Amygdala (tissue), 56 donors: ENCODE measurements at places on chromosomes 11 and 22.

- DNase-seq = no peak
These were observed 16.2 kb upstream of the BCR start for GRCh38 chr22:23164091-23164490.

GRCh38 chr22:23256986-23257888 is 76.9 kb downstream of the BCR start:
- DNase-seq = no peak

DNA sequence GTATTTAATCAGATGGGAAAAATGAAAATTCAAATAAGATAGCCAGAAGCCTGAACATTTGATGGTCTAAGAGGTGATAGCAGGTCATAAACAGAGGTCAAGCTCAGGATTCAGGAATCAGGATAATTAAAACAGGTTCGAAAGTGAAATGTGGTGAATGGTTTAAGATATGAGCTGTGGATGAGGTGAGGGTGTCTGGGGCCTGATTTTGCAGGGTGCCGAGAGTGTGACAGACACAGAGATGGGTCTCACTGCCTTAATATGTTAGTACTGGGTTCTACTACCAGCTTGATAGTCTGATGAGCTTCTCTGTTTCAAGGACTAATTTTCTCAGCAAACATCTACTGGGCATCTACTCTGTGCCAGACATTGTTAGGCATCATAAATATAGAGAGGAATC is 19.9 kb upstream of the EMSY start:
- DNase-seq = no peak

GRCh38 chr11:2204361-2205213 is 33.0 kb upstream of the TH start:
- DNase-seq = no peak

DNA sequence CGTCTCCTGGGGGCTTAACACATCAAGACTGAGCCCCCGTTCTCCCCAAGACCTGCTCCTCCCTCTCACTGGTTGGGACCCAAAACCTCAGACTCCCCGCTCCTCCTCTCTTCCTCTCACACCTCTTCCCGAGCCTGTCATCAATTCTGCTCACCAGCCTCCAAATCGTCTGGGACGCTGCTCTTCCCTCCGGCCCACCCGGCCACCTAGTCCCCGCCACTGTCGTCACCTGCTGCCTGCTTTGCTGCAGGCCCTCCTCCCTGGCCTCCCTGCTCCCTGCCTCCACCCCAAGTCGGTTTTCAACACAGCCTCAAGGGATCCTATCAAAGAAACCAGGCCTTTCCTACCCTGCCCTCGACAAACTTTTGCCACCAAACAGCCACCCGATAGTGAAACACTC is 3.1 kb downstream of the MFNG start:
- DNase-seq = no peak

GRCh38 chr11:65213322-65214211 is 31.8 kb downstream of the CAPN1 start:
- DNase-seq = no peak

DNA sequence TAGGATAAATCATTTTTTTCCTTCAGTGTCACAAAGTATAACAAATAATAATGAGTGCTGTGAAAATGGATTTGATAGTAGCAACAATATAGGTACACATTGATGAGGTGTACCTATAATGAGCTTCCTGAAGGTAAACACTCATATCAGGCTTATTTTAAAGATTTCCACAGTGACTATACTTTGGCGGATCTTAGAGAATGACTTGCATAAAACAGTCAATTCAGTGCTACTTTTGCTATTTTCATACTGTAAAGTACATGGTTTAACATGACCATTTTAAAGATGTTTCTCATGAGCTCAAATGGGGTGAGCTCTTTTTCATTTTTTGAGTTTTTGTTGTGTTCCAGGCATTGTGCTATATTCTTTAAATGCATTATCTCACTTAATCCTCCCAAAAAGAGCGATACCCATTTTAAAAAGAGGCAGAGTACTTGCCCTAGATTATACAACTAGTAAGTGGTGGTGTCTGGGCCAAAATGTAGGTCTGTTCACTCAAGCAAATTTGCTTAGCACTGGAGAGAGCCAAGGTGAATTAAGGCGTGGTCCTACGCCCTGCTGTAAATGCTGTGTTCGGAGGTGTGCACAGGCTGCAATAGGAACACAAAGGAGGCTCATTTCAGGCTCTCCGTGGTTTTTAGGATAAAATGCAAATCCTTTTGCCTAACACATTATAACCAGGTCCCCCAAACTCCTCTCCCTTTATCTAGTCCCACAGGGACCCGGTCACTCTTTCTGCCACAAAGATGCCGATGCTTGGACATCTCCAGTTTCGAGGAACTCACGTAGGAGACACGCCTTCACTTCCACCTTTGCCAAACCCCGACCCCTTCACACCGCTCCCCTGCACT is 617 bp upstream of the ALKBH3 start:
- DNase-seq = no peak
